GM12878 (cell line): ENCODE measurements at places on chromosomes 7 and 10.

GRCh38 chr10:34547291-34547690, 267.8 kb downstream of the PARD3 start:
- DNase-seq = no peak
- no peak overlapping the region for H3K4me3 ChIP-seq
- H3K4me1 ChIP-seq = no peaks in the 10 kb centered on the region
- no peak overlapping the region for H3K27ac ChIP-seq

- H3K27me3 ChIP-seq = no peaks in the 10 kb centered on the region
- DNase-seq = no peak
- no peak overlapping the region for H3K27ac ChIP-seq
- H3K4me3 ChIP-seq = no peak overlapping the region
Observed at GRCh38 chr7:142488036-142488633, 230.3 kb upstream of the PRSS58 start.

GRCh38 chr10:26831936-26832335, 28.8 kb downstream of the ABI1 start:
- no peaks in the 10 kb centered on the region for H3K27me3 ChIP-seq
- H3K4me1 ChIP-seq = peaks cover 4% of the 10 kb centered on the region; the same call in 1 of the 2 replicates
- H3K36me3 ChIP-seq = peaks cover 2% of the 10 kb centered on the region; the same call in 1 of the 2 replicates
- no peak for DNase-seq
- H3K27ac ChIP-seq = no peak overlapping the region
- H3K4me3 ChIP-seq = no peak overlapping the region

DNA sequence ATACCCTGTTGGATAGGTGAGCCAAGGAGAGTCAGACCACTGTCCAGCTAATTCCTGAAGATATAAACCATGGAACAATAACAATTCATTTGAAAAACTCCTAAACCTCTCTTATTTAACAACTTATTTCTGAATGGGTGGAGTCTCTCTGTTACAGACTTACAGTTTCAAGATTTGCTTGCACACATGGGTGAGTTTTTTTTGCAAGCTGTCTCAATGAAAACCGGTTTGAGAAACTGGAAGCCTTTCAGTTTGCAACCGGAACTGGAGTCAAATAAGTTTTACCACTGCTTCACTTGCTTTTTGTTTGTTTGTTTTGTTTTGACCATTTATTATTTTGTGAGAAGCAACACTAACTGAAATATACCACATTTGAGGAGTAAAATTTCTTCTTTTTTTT, 243.8 kb downstream of the MTERF1 start:
- H3K4me1 ChIP-seq = no peaks in the 10 kb centered on the region
- no peak overlapping the region for H3K27ac ChIP-seq
- no peak for DNase-seq
- H3K4me3 ChIP-seq = no peak overlapping the region
